ENCODE measurements at places on chromosomes 7 and 10. TPM values are rescaled to one million over a fixed set of nuclear protein-coding genes. Genes with fewer than 3 reads are reported as not detected.

Gene ZNF25
- total RNA-seq, result 11.8 TPM

Gene CLDN3
- 15.1 TPM for total RNA-seq

Gene SND1
- 54.8 TPM for total RNA-seq

GRCh38 chr7:78473021-78473420, 674.4 kb downstream of the PHTF2 start:
- no peak overlapping the region for H3K4me3 ChIP-seq
- no peaks in the 10 kb centered on the region for H3K27me3 ChIP-seq
- no peaks in the 10 kb centered on the region for H3K36me3 ChIP-seq
- no peak overlapping the region for H3K27ac ChIP-seq
- H3K4me1 ChIP-seq, result no peaks in the 10 kb centered on the region

- no peak for DNase-seq
- no peak overlapping the region for H3K27ac ChIP-seq
- H3K36me3 ChIP-seq, result no peaks in the 10 kb centered on the region
- no peaks in the 10 kb centered on the region for H3K4me1 ChIP-seq
Measured at GRCh38 chr10:51178634-51179033, 104.3 kb downstream of the PRKG1 start.

DNA sequence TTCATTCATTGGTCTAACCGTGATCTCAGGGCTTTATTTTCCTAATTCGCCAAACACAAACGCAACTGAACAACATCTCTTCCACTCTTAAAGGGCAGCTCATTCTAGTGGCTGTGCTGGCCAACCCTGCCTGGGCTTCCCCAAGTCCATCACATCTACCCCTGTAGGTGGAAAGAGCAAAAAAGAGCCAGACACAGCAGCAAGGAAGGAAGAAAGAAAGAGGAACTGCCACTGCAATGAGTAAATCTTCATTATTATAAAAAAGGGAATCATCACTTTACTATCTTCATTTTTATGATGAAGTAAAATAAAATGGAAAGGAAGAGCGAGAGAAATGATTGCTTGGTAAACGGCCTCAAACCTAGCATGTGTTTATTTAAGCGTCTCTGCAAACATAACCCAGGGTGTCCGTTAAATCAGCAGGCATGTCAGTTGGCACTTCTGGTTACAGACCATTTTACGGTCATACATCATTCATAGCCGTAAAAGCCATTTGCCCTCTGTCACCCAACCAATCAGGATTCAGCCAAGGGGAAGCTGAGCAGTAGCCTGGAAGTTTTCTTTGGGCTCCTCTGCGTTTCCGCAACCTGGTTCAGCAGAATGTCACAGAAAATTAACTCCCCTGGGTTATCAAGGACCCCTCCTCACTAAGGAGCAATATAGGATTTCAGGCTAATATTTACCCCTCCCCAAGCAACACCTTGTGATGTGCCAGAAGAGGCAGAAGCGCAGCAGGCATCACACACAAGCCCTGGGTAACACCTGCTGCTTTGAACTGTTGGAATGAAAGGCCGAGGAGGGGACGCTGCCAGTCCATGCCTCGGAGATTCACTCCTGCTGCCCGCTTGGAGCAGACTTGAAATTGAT, 234.0 kb downstream of the SNX10 start:
- no peaks in the 10 kb centered on the region for H3K27me3 ChIP-seq
- no peaks in the 10 kb centered on the region for H3K36me3 ChIP-seq
- H3K4me1 ChIP-seq, result no peaks in the 10 kb centered on the region
- no peak overlapping the region for H3K27ac ChIP-seq
- no peak overlapping the region for H3K4me3 ChIP-seq

GRCh38 chr10:86226781-86227201, 139.8 kb downstream of the GRID1 start:
- H3K27me3 ChIP-seq, result no peaks in the 10 kb centered on the region
- no peaks in the 10 kb centered on the region for H3K36me3 ChIP-seq
- no peak overlapping the region for H3K4me3 ChIP-seq
- no peaks in the 10 kb centered on the region for H3K4me1 ChIP-seq

GRCh38 chr10:110395350-110396283, 90.9 kb upstream of the SMNDC1 start:
- H3K4me3 ChIP-seq, result no peak overlapping the region
- H3K4me1 ChIP-seq, result no peaks in the 10 kb centered on the region
- H3K36me3 ChIP-seq, result no peaks in the 10 kb centered on the region
- H3K27ac ChIP-seq, result peak overlapping the region; percentile 55
- no peaks in the 10 kb centered on the region for H3K27me3 ChIP-seq

DNA sequence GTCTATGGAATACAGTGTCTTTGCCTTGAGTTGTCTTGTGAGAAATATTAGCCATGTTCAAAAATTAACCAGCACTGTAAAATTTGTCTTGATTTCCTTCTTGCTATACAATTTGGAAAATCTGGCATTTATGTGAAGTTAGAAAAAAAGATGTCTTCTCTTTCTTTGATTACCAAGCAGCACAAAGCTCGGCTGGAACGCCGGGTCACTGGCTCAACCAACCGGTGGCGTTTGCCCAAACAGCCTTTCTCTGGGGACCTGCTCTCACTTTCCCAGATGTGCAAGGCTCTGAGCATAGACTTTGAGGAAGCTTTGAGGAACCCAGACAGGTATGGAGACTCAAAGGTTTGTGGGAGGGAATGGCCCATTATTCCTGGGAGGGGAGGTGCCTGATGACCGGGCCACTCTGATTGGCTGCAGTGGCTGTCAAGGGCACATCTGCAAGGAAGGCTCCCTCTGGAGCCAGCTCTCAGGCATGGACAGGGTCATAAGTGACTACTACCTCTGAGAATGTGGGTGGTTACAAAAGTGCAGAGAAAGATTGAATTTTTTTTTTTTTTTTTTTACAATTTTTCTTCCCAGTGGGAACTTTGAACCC, 5.6 kb downstream of the BTBD16 start:
- no peaks in the 10 kb centered on the region for H3K36me3 ChIP-seq
- no peak for DNase-seq
- no peaks in the 10 kb centered on the region for H3K27me3 ChIP-seq
- H3K4me1 ChIP-seq, result no peaks in the 10 kb centered on the region

DNA sequence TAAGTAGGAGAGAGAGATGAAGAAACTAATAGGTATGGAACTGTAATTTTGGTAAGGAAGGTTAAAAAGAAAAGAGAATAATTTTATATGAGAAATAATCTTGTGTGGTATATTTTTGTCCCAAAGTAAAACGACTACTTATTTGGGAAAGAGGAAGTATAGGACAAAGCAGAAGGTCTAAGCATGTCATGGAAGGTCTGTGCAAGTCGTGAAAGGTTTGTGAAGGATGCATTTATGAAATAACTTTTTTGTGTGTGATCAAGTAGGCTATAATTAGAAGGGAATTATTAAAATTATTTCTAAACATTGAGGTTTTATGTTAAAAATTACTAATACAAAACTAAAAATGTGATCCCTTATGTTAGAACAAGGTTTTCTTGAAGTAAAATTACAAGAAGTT, 63.3 kb downstream of the ZNF783 start:
- H3K27me3 ChIP-seq, result no peaks in the 10 kb centered on the region
- no peaks in the 10 kb centered on the region for H3K4me1 ChIP-seq
- H3K4me3 ChIP-seq, result no peak overlapping the region
- H3K27ac ChIP-seq, result no peak overlapping the region
- no peak for DNase-seq

GRCh38 chr7:2777898-2778535, 66.1 kb downstream of the GNA12 start:
- H3K4me1 ChIP-seq, result no peaks in the 10 kb centered on the region
- DNase-seq, result no peak
- H3K27ac ChIP-seq, result peak overlapping the region; percentile 72
- H3K36me3 ChIP-seq, result no peaks in the 10 kb centered on the region
- H3K4me3 ChIP-seq, result no peak overlapping the region
- H3K27me3 ChIP-seq, result no peaks in the 10 kb centered on the region

DNA sequence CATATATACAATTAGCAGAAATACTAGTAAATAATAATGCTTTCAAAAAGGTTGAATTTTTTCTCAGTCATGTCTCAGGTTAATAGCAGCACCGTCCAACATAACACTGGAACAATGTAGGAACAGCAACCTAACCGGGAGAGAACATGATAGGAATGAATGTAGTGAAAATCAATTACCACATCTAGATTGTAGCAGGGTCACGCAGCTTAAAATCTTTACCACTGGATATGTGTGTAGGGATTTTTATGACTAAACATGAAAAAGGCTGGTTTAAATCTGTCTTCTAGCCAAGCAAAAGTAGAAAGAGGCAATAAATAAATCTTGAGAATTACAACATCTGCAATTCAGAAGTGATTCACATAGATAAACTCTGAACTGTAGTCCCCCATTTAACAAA, 326.0 kb downstream of the DGKB start:
- H3K36me3 ChIP-seq, result no peaks in the 10 kb centered on the region
- no peaks in the 10 kb centered on the region for H3K27me3 ChIP-seq
- H3K4me1 ChIP-seq, result no peaks in the 10 kb centered on the region
- H3K4me3 ChIP-seq, result no peak overlapping the region
- DNase-seq, result no peak

GRCh38 chr7:47651355-47652317, 69.7 kb upstream of the TNS3 start:
- DNase-seq, result no peak
- no peaks in the 10 kb centered on the region for H3K36me3 ChIP-seq
- no peak overlapping the region for H3K27ac ChIP-seq
- H3K4me3 ChIP-seq, result no peak overlapping the region
- peaks cover 4% of the 10 kb centered on the region for H3K4me1 ChIP-seq

GRCh38 chr7:42543953-42544352, 306.9 kb upstream of the GLI3 start:
- H3K4me3 ChIP-seq, result no peak overlapping the region
- H3K4me1 ChIP-seq, result no peaks in the 10 kb centered on the region
- no peak overlapping the region for H3K27ac ChIP-seq
- no peaks in the 10 kb centered on the region for H3K36me3 ChIP-seq
- DNase-seq, result no peak

Measured in uterus (tissue), 4 donors.